ENCODE measurements at places on chromosomes 13 and 19. TPM values are rescaled to one million over a fixed set of nuclear protein-coding genes. Genes with fewer than 3 reads are reported as not detected.

Gene GPR183
- polyA plus RNA-seq, result not detected

Gene SLITRK1
- not detected for polyA plus RNA-seq

Gene RFC3
- 24.2 TPM for polyA plus RNA-seq

Gene MAP4K1
- polyA plus RNA-seq, result 0.51 TPM

Gene NANOS3
- polyA plus RNA-seq, result not detected

Gene GSX1
- polyA plus RNA-seq, result not detected

Gene KLK13
- polyA plus RNA-seq, result 0.62 TPM

Gene MED16
- 21.7 TPM for polyA plus RNA-seq

Gene CBLC
- polyA plus RNA-seq, result 39.4 TPM

Gene ZNF560
- 0.05 TPM for polyA plus RNA-seq

Gene PSG7
- polyA plus RNA-seq, result 0.05 TPM

Gene TRPM4
- polyA plus RNA-seq, result 12.6 TPM

Gene CEACAM6
- 0.31 TPM for polyA plus RNA-seq

Gene FLT1
- not detected for polyA plus RNA-seq
